Skeletal muscle cell (primary cell): ENCODE measurements at places on chromosomes 3 and 15.
A peak's percentile ranks its signal among the peaks of the same experiment; 100 is the strongest.

DNA sequence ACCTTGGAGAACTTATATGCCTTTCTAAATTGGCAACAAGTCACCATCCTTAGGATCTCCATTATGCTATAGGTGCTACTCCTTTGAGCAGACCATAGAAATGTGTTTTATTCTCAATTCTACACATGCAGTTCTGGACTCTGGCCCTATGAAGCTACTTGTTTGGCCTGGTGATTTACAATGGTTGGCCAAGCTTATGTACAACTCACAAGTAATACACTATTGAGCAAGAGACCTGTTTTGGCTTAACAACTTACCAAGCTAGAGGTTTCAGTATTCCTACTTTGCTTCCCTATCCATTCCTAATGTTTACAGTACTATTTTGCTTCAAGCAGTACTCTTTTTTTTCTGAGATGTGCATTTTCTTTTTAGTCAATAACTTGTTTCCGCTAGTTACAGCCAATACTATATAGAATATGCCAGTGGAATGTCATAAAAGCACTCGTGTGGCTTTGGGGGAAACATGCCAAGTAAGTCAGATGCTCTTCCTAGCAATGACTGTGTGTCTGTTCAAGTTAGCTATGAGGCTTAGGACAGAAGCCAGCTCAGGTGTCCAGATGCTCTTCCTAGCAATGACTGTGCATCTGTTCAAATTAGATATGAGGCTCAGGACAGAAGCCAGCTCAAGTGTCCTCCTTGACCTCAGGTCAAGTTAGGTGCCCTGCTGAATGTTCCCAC, 174.9 kb upstream of the SEMA6D start:
- peak; percentile 5 for DNase-seq

DNA sequence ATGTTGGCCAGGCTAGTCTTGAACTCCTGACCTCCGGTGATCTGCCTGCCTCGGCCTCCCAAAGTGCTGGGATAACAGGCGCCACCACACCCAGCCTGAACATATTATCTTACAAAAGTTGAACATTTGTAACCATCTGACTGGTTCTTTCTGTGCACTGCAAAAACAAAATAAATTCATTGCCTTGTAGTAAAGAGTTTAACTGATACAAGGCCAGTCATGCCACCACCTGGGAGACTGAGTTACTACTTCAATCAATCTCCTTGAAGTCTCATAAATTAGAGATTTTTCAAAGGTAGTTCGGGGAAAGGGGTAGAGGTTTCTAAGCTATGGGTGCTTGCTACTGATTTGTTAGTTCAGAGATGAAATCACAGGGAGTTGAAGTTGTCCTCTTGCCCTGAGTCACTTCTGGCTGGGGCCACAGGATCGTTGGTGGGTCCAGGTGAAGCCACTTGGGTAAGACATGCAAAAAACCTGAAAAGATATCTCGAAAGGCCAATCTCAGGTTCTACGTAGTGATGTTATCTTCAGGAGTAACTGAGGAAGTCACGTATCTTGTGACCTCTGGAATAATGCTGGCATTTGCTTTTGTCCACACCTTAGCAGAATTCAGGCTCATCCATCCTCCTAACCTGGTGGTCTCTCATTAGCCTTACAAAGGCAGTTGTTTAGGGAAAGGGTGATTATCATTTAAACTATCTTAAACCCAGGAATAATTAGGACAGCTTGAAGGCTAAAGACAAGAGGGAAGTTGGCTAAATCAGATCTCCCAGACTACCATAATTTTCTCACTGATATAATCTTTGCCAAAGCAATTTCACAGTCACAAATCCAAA, 33.7 kb downstream of the ZBTB11 start:
- no peak for DNase-seq

DNA sequence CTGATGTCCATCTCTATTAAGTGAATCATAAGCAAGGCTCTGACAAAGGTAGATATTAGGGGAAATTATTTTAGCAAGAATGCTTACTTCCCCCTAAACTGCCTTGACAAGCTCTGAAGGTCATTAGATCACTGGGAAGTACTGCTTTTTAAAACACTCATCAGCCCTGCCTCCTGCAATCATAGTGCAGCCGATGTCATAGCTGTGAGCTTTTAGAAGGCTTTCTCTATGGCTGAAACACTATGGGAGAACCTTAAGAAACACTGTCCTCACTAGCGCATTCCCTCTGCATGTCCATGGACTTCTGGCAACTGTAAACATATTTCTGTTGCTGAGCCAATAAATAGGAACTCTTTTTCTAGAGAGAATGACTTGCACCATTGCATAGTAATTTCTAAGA, 38.7 kb upstream of the PTPRG start:
- no peak for DNase-seq

GRCh38 chr3:133490468-133491351, 82.8 kb upstream of the CDV3 start:
- DNase-seq = no peak

DNA sequence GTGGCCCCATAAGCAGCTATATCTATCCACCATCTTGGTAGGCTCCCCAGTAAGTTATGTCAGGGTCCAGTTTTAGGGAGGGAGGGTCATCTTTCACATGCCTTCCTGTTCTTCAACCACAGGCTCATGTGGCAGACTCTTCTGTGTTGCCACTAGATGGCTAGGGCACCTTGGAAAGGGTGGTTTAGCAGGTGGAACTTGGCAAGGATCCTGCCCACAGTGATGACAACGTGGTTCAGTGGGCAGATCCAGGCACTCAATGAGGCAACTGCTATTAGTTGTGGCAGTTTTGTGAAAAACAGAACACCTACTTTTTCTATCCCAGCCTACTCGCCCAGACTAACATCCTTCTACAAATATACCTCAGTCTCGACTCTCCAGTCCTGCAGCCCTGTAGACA, 7.2 kb upstream of the RBP1 start:
- no peak for DNase-seq

GRCh38 chr3:49747792-49748480, 24.2 kb upstream of the GMPPB start:
- DNase-seq = peak; percentile 48

- no peak for DNase-seq
These were observed 87.7 kb upstream of the RASGRP1 start for GRCh38 chr15:38652183-38652794.

- no peak for DNase-seq
These were observed 13.5 kb upstream of the KCNAB1 start for GRCh38 chr3:156106721-156107373.

- no peak for DNase-seq
These were observed 280.8 kb upstream of the LRRFIP2 start for GRCh38 chr3:37455181-37455580.

- DNase-seq = no peak
These were observed 97.9 kb upstream of the C3orf80 start for GRCh38 chr3:160127308-160127707.

DNA sequence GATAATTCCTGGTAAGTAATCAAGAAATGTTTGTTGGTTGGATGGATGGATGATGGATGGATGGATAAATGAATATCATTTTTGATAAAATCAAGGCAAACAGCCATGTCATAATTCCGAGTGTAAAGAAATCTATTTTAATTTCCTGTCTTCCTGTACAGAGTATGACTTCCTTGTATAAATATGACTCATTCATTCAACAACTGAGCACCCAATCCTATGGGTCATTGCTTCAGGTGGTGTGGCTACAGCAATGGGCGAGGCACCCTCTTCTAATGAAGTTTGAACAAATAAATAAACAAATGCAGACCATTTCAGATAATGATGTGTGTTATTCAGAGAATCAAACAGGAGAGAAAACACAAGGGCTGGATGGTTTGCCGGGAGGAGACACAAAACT, 198.7 kb downstream of the TNIK start:
- no peak for DNase-seq

- no peak for DNase-seq
These were observed 137.7 kb downstream of the LRIG1 start for GRCh38 chr3:66363148-66363547.

DNA sequence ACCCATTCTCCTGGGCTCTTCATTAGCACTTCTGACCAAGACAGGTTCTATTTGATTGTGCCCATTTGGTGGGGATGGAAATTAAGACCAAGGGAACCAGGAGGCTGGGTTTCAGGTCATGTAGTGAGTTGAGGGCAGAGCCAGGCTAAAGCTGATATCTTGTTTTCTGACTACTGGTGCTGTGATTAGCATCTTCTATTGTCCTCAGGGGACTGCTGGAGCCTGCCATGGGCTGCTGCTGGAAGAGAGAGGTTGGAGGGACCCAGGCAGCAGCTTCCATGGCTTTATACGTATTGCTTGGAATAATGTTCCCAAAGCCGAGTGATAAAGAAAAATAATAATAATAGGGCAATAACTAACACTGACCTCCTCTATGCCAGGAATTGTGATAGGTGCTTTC, 211.4 kb upstream of the ROPN1 start:
- DNase-seq = no peak

- DNase-seq = peak; percentile 55
These were observed 151.5 kb downstream of the LRRK1 start for GRCh38 chr15:101070502-101071273.

- no peak for DNase-seq
These were observed 117.5 kb downstream of the OPA1 start for GRCh38 chr3:193710286-193711165.

DNA sequence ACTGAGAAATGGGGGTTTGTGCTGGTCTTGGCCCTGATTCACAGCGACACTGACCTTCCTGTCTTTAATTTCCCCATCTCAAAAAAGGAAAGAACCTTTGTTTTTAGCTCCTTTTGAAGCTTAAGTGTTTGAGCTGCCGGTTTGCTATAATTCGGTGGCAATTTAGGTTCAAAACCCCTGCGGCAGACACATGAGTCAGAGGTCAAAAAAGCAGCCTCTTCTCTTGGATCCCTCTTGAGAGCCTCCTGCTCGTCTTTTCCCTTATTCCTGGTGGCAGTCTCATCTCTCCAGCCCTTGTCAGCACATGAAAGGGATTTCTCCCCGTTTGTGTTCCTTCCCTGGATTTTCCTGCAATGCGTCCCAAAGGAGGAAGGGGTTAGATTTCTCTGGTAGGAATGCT, 64.5 kb downstream of the GRIP2 start:
- DNase-seq = no peak
